ENCODE measurements at places on chromosomes 5 and 9.

DNA sequence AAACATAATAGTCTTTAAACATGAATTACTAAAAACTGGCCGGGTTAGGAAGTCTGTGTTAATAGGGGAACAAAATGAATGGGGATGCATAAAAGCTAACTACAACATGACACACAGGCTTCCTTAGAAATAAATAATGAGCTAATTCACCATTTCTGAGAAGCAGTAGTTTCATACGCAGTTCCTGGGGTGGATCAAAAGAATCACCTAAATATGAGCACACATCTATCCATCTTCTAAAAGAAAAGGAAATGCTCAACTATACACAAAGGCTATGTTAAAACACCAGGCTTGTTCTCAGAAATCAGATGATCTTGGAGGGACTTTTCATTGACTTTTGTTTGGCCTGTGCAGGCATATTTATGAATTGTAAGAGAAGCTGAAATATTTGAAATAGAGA lies 373.0 kb downstream of the ARRDC3 start:
- no peak for DNase-seq

DNA sequence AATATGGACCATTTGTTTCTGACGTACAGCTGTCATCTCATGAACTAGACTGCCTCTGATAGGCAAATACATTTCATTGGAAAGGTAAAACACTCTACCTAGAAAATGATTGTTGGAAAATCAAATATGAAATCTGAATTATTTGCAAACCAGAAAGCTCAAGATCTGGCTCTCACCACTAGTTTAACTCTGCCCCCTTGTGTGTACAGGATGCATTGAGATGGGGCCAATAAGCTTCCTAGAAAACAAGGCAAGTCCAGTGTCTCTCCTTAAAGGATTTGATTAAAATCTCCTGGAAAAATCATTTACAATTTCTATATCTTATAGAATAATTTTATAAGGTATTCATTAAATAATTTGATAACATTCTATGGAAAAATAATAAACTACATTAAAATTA lies 311.9 kb upstream of the ANKH start:
- DNase-seq: no peak

- DNase-seq: no peak
These were observed 25.6 kb downstream of the MED27 start for GRCh38 chr9:132054024-132054423.

GRCh38 chr5:6722015-6722414 lies 8.8 kb downstream of the TENT4A start:
- no peak for DNase-seq

- DNase-seq: peak; percentile 74
These were observed 36.7 kb downstream of the HRH2 start for GRCh38 chr5:175694371-175695160.

DNA sequence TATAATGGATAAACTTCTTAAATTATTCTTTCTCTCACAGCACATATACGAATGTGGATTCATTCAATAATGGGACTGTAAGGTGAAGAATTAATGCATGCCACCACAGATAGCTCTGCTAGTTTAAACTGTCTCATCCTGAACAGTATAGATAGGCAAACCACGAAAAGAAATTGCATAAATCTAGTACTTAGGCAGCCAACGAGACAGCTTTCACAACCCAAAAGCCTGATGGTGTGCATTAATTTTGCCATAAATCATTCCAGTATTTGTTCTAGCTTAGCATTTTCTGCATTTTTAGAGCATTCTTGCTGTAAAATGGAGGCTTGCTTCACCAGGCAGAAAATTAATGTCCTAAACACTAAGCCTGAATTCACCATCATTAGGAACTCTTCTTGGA lies 834.2 kb upstream of the DMAC1 start:
- DNase-seq: no peak

- DNase-seq: peak; percentile 93
These were observed 41.1 kb upstream of the NEK6 start for GRCh38 chr9:124216474-124217176.

- no peak for DNase-seq
These were observed 73.8 kb upstream of the SLC1A1 start for GRCh38 chr9:4416467-4416866.

GRCh38 chr5:161382685-161383084 lies 163.8 kb downstream of the GABRB2 start:
- DNase-seq: no peak

GRCh38 chr5:150639751-150640150 lies 709 bp upstream of the SYNPO start:
- DNase-seq: no peak

DNA sequence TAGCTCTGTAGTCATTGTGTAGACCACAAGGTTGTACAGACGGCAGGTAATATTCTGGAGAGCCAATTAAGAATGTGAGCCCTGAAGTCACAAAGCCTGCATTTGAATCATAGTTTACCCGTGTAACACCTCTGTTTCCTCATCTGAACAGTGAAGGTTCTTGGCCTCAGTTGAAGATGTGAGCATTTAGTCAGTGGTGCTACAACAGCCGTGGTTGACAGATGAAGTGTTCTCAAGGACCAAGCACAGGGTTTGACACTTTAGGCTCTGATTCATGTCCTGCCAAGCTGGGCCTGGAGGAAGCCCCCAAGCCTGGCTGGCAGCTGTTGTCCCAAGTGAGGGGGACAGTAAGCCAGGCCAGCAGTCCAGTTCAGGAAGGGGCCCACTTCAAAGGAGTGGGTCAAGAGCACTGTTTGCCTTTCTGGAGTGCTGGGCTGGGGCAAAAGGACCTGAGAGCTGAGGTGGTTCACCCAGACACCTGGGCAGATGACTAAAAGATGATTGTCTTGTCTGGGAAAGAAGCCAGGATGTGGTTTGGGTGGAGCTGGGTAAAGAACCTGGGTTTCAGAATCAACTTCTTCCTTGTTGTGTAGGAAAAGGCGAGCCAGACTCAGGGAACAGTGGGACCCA lies 20.7 kb downstream of the FAXDC2 start:
- no peak for DNase-seq

DNA sequence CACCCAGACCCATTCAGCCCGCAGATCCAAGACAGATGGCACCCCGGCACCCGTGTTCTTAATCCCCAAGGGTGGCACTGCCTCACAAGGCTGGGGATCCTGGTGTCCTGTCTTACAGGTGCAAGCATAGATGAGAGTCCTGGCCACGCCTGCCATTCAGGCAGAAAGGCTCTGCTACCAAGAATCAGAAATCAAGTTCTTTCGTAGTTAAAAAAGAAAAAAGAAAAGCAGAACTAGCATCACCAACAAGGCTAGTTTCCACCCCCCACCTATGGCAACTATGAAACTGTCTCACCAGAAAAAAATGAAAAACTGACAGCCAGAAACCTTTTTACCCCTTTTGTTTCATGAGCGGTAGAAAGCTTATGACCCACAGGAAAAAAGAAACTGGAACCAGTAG lies 170.4 kb downstream of the SYK start:
- no peak for DNase-seq

DNA sequence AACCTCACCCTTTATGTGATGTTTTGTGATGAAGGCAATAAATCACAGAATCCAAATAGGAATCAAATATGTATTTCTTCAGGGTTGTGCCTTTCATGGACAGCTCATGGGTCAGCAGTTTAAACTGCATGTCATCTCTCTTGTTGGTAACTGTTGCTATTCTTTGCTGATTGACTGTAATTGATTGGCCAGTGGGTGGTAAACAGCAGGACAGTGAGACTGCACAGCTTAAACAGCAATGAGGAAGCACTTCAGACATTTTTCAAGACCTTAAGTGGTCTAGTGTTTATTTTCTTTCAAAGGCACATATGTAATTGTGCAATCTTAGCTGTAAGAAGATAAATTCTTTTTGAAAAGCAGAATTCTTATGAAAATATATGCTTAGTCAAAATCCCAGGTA lies 260.5 kb downstream of the COX7C start:
- no peak for DNase-seq

GRCh38 chr5:82924226-82925060 lies 152.8 kb downstream of the TMEM167A start:
- no peak for DNase-seq
